ENCODE measurements at places on chromosomes 5 and 9.

GRCh38 chr9:122380293-122380692, 9.5 kb downstream of the PTGS1 start:
- no peak for DNase-seq

- no peak for DNase-seq
These were observed 24.0 kb downstream of the ELL2 start for GRCh38 chr5:95937607-95938152.

DNA sequence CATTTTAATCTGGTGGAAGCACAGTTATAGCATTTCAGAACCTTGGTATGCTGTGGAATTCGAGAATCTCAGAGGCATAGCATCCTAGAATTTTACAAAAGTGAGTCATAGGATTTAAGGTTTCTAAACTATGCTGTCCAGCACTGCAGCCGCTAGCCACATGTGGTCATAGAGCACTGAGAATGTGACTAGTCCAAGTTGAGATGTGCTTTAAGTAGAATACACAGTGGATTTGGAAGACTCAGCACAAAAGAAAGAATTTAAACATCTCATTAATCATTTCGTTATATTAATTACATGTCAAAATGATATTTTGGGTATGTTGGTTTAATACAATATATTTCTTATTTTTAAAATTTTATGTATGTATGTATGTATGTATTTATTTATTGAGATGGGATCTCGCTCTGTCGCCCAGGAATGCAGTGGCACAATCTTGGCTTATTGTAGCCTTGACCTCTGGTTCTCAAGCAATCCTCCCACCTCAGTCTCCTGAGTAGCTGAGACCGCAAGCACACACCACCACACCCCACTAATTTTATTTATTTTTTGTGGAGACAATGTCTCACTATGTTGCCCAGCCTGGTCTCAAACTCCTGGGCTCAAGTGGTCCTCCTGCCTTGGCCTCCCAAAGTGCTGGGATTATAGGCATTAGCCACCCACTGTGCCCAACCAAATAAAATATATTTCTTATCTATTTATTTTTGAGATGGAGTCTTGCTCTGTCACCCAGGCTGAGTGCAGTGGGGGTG, 20.4 kb upstream of the RPS14 start:
- DNase-seq = no peak

DNA sequence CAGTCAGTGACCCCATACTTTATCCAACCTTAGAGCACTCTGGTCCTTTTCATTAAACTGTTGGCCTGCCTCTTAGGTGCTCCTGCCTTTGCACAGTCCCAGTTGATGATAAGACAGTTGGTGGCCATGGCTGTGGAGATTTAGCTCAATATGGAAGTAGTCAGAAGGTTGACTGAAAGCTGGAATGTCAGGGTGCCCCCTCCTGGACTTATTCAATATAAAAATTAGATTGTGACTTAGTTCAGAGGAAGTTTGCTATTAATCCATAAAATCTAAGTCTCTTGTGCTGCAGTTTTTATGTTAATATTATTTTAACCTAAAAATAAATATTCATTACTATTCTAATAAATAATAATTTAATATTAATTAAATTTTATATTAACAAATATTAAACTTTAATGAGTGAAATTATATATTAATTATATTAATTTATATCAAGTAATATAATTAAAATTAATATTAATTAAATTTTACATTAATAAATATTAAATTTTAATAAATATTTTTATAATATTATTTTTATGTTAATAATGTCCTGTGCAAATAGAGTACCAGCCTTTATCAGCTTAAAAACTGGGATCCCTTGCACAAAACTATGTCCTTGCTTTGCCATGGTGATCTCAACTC, 77.7 kb upstream of the ADAMTSL1 start:
- DNase-seq = no peak

DNA sequence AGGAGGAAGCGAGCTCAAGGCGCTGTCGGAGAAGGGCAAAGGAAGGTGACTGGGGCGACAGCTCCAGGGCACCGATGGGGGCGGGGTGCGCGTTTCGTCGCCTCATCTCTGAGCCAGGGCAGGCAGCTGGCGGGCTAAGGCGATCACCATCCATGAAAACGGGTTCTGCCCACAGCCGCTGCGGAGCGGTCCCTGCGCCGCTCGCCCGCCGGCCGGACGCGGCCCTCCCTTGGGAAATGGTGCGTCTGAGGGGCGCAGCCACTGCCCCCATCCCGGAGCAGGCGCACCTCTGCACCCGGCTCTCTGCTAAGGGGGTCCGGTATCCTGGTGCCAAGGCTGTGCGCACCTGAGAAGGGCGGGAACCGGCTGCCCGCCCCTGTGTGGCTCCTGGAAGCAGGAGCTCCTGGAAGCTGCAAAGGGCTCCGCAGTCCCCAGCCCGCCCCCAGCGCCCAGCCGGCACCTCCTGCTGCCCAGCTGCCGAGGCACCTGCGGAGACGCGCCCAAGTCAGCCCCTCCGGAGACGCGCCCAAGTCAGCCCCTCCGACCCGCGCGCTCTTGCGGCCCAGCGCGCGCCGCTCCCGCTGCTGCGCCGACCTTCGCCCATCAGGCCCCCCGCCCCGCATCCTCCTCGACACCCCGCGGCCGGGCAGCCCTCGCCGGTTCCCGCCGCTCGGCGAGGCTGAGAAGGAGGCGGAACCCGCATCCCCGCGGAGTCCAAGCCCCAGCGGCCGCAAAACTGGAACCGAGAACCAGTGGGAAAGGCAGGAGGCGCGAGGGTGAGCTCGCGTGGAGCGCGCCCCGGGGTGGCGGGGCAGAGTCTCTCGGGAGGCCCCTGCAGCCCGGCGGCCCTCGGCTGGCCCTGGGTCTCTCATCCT, 757 bp downstream of the ANKRD34B start:
- DNase-seq = no peak

GRCh38 chr9:125532812-125533594, 174.0 kb downstream of the MAPKAP1 start:
- DNase-seq = no peak

- no peak for DNase-seq
These were observed 68.0 kb upstream of the CTNNA1 start for GRCh38 chr5:138685193-138685745.

DNA sequence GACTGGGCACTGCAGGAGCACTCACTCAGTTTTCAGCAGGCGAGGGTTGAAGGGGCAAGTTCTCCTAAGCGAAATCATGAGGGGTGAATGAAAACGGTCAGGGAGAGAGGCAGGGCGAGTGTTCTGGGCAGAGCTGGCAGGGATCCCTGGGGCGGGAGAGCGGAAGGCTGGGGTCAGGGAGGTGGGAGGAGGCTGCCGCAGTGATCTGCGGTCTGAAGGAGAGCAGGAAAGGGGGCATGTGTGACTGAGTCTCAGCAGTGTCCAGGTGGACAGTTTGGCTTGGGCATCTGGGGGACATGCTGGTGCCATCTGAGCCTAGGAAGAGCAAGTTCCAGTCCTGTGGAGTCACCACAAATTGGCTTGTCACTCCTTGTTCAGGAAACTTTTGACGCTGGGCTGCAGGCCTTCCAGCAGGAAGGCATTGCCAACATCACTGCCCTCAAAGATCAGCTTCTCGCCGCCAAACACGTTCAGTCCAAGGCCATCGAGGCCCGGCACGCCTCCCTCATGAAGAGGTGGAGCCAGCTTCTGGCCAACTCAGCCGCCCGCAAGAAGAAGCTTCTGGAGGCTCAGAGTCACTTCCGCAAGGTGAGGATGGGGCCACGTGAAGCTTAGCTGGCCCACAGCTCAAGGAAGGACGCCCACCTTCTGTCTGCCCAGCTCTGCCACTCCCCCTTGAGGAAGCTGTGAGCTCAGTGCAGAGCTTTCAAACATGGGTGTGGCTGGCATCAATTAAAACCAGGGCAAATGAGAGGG, 31.1 kb downstream of the DYNC2I2 start:
- no peak for DNase-seq

DNA sequence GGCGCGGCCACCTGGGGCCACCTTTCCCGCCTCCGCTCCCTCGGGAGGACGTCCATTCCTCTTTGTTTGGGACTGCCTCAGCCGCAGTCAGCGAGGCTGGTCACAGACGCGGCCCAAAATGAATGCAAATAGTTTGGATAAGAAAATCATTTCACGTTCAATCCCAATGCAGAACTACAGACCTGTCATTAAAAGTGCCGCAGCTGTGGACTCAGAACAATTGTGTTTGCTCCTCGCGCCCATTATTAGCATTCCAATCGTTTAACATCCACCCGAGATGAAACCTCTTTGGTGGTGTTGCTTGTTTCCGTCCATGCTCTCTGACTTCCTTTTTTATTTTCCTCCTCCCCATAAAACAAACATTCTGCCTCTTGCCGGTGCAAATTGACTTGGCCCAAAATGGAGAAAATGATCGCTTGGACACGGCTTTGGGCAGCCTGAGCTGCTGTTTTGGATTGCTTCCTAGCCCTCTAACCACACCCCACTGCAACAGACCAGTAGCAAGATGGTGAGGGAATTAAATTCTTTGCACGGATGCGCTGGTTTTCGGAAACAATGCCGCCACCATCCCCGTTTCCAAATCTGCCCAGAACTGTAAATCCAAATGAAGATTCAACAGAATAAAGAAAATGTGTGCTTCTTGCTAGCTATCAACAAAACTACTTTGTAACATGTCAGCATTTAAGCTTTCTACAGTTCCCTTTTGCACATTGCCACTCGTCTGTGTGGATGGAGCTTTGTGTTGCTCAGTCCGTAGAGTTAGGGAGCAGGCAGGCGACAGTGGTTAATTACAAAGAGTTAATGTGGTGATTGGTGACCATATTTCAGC, 784 bp downstream of the NLN start:
- no peak for DNase-seq

DNA sequence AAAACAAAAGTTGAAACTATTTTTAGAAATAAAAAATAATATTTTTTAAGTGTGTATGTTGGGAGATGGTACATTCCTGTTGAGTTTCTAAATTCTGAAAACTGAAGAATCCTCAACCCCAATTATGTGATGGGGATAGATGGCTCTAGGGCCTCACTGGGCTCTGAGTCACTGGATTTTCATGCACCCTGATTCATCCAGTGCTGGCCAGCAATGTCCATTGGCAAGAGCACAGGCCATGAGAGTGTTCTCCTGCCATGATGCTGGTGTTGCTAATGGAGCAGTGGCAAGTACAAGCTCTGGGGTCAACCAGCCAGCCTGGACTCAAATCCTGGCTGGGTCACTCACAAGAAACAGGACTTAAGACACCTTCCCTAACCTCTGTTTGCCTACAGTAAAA, 23.3 kb downstream of the SMIM23 start:
- DNase-seq = no peak

All from stimulated activated CD8-positive, alpha-beta memory T cell treated with anti-CD3 and anti-CD28 coated beads, Interleukin-2, amount 100 ng/mL, for 1 hour (primary cell).